ENCODE measurements at places on chromosomes 6 and 20.

DNA sequence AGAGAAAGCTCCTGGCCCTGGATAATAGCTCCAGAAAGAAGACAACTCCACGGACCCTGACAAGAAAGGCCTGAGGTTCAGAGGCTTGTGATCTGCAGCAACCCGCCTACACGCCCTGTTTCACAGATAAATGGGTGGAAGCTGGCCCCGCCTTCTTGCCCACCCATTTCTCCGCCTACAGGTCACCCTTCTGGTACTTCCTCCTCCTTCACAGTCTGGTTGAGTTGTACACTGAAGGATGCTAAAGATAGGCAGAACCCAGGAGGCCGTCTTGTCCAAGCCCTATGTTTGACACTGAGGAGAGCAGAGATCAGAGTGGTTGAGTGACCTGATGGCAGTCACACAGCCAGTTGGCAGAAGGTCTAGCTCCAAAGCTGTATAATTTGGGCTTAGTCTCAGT, 34.2 kb upstream of the MDGA1 start:
- no peak for DNase-seq

- DNase-seq = no peak
Observed at GRCh38 chr20:8287340-8287739, 155.3 kb downstream of the PLCB1 start.

GRCh38 chr20:8254911-8255582, 123.0 kb downstream of the PLCB1 start:
- DNase-seq = no peak

DNA sequence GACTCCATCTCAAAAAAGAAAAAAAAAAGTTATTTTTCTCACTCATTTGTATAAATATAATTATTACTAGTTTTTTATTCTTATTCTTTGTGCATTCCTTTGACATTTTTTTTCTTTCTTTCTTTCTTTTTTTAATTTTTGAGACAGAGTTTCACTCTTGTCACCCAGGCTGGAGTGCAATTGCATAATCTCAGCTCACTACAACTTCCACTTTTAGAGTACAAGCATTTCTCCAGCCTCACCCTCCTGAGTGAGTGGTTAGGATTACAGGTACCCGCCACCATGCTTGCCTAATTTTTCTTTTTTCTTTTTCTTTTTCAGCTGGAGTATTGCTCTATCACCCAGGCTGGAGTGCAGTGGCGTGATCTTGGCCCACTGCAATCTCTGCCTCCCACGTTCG, 51.4 kb upstream of the JARID2 start:
- no peak for DNase-seq

GRCh38 chr6:44967481-44967880, 360.6 kb upstream of the RUNX2 start:
- no peak for DNase-seq

DNA sequence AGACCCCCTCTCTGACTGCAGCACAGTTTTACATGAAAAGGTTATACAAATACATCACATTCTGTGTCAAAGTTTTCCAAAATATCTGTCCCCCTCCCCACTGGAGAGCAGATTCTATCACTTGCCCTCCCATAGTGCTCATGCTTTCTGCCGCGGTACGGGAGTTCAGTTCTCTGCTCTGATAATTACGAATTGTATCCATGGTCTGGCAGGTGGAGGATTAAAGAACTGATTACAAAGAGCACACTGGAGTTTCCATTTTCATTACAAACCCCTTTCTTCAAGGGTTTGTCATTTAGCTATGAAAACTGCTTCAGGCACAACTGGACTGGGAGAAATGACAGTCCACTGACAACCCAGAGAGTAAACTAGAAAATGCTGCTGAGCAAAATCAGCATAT, 166.0 kb downstream of the PDSS2 start:
- DNase-seq = no peak

DNA sequence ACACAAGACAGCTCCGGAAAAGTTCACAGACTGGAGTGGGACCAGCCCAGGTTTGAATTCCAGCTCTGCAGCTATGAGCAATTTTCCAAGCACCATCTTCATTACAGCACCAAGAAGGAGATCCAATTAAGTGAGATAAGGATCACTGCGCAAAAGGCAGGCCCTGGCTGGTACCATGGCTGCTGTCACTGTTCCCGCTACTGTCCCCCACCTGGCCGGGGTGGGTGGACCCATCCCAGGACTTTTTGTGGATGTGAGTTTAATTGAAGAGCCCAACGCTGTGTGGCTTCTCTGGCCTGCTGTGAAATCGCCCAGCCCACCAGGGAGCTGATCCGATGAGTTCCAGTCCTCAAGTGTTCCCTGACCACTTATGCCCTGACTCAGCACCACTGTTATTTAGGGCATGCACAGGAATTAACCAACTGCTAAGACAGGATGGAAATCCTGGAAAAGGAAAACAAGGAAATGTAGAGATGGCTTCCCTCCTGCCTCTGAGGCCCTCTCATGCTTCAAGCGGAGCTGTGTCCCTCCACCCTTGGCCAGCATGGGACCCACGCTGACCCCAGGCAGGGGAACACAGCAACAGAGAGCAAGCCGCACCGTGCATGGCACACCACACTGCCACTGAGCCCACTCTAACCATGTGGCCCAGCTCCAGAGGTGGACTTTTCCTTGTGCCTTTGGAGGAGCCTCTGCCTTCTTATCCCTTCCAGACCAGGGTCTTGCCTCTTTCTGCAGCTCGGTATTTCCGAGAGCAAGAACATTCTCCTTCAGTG, 150.0 kb upstream of the CST7 start:
- peak; percentile 42 for DNase-seq

DNA sequence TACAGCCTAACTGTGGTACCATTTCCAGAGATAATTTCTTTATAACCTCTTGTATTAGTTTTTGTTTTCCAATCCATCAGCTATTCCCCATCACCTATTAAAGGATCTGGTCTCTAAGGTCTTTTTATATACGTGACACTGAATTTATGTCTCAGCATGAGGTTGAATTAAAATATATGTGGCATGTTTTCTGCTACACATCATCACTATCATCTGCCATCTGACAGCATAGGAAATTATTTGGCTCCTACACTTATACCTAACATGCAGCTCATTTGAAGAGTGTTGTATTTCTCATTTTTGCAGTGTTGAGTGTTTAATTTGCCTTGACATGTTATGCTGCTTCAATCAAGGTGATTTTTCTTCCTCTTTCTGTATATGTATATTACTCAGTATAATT, 100.3 kb downstream of the LIN28B start:
- no peak for DNase-seq

- DNase-seq = no peak
Observed at GRCh38 chr6:135325624-135326424, 144.7 kb downstream of the MYB start.

DNA sequence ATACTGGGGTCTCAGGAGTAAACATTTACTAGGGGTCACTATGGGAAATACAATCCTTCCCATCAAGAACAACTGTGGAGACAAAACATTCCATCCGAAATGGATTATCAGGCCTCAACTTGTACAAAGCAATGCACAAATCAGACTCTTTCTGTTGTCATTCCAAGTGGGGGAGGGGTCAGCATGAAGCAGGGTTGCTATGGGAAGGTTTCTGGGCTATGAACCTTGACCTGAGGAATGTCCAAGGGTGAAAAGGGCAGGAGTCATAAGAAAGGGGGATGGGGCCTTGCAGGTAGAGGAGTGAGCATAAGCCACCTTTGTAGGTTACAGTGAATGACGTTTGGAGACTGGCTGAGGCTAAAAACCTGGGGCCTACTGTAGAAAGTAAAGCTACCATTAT, 3.1 kb downstream of the METTL24 start:
- DNase-seq = no peak

GRCh38 chr6:127013865-127014264, 104.6 kb upstream of the RSPO3 start:
- DNase-seq = no peak

- DNase-seq = peak; percentile 89
Observed at GRCh38 chr20:33993576-33994221, at the start of gene RALY. Gene RALY, plus strand, starts transcription at chr20:33993911. Its CDS starts 78,164 bp downstream, at chr20:34072075.

GRCh38 chr6:36318690-36319435, 17.8 kb downstream of the BNIP5 start:
- no peak for DNase-seq

- no peak for DNase-seq
Observed at GRCh38 chr20:46117704-46118467, at the start of gene CD40. Gene CD40, plus strand, starts transcription at chr20:46118314. Its CDS starts 30 bp downstream, at chr20:46118344.

GRCh38 chr20:51022227-51022802, 592 bp downstream of the KCNG1 start:
- no peak for DNase-seq

DNA sequence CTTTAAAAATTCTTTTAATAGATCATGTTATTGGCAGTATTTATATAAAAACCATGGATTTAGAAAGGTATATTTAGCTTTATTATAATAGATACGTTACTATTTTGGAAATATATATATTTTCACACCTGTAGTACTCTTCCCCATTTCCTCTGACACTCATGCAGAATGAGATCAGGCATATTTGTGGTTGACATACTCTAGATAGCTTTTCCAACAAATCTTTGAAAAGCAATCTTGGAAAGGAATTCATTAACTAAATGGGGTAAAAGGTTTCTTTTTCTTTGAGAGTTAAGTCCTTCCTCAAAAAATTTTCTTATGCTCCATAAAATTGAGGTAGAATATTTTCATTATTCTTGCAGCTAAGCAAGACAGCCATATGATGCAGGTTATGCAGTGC, 14.5 kb downstream of the ASF1A start:
- no peak for DNase-seq

DNA sequence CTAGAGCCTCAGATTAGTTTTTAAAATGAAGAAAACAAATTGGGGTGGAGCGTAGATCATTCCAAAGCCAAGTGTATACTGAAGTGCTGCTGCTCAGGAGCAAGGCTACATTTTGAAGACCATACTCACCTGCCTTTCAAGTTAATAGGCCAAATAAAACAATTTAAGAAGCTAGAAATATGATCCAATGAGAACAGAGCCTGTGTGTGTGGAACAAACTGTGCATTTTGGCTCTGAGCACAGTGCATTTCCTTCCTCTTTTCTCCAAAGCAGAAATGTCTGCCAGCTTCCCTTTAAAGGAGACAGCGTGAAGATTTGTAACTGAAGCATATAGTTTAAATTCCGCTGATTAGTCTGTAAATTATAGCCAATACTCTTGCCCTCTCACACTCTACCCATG, 3.2 kb upstream of the IFNGR1 start:
- no peak for DNase-seq

DNA sequence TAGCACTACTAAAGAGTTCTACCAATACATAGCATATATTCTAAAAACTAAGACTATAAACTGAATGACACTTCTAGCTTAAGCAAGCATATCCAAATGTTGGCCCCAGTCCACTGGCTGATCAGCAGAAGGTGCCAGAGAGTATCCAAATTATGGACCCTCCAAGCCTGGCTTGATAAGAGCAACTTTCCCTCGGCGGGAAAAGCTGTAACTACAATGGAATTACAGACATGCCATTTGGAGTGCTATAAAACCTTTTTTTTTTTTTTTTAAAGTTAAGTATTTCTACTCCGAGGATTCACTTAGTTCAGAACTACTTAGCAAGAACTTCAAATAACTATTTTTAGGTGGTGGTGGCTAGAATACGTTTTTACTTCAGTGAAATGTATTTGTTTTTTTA, 94.6 kb downstream of the EPB41L2 start:
- no peak for DNase-seq

GRCh38 chr6:150263765-150264404, 104.9 kb upstream of the IYD start:
- DNase-seq = no peak

DNA sequence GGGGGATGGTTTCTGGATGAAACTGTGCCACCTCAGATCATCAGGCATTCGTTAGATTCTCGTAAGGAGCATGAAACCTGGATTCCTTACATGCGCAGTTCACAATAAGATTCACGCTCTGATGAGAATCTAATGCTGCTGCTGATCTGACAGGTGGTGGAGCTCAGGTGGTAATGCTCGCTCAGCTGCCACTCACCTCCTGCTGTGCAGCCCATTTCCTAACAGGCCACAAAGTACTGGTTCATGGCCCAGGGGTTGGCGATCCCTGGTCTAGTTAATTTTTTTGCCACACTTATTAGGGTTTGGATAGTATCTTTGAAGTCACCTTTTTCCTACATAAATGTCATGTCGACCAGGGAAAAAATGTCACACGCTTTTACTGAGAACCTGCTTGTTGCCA, 96.8 kb upstream of the MLIP start:
- no peak for DNase-seq

DNA sequence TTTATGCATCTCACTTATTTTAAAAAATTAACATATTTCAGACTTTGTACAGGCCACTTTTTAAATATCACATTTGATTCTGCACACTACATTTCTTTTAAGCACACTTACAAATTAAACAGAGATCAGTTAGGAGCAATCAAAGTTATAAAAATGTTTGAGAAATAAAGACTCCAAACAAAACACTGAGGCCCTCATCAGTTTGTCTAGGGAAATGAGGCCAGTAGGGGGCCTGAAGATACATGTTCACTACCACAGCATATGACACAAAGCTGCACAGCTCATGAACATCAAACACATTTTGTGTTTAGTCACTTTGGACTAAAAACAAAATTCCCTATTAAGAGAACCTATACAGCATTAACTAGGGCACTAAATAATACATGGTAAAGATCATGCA, 180.5 kb downstream of the PDE7B start:
- no peak for DNase-seq

GRCh38 chr6:89045011-89045387, 35.6 kb upstream of the PNRC1 start:
- DNase-seq = no peak

- DNase-seq = no peak
Observed at GRCh38 chr6:14375930-14376329, 258.4 kb downstream of the CD83 start.

GRCh38 chr20:59765599-59766177, 161.3 kb downstream of the PHACTR3 start:
- no peak for DNase-seq

GRCh38 chr6:54716010-54716409, 130.6 kb upstream of the FAM83B start:
- DNase-seq = no peak

GRCh38 chr20:34824806-34825529, 483 bp downstream of the NCOA6 start:
- DNase-seq = peak; percentile 52

DNA sequence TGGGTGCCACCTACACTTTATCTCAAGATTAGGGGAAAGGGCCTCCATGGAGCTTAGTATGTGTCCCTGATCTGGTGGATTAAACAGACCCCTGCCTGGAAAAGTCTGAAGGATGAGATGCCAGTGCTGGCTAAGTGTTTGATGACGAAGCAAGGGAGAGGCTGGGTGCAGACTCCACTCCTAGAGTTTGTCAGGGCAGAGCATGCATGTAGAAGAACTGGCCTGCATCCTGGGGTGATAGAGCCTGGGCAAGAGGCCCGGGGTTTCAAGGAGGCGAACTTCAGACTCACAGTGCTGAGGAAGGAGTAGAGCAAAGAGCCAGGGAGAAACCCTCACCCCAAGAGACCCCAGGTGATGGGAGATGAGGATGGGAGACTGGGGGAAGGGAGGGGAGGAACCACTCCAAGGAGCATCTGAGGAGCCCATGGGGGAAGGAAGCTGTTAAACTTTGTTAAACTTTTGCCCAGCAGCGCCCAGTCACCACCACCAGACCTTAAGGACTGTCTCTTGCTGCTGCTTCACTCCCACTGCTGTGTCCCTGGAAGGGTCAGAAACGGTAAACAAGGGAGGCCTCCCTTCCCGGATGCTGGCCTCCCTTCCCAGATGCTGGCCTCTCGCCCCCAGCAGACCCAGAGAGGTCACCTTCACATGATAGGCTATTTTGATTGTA, 61.6 kb downstream of the RPRD1B start:
- DNase-seq = no peak

- DNase-seq = no peak
Observed at GRCh38 chr6:168427184-168427583, 13.8 kb upstream of the SMOC2 start.

- no peak for DNase-seq
Observed at GRCh38 chr6:147136057-147136456, 68.2 kb upstream of the STXBP5 start.

- no peak for DNase-seq
Observed at GRCh38 chr20:17061715-17062114, 165.1 kb upstream of the PCSK2 start.
